ENCODE measurements at places on chromosomes 6 and 20. TPM values are rescaled to one million over a fixed set of nuclear protein-coding genes. Genes with fewer than 3 reads are reported as not detected.

GRCh38 chr6:73798592-73798991, 102.6 kb downstream of the CD109 start:
- no peak for DNase-seq

GRCh38 chr20:57682184-57683101, 27.4 kb downstream of the PMEPA1 start:
- DNase-seq = no peak

GRCh38 chr6:131739136-131739535, 28.3 kb upstream of the CTAGE9 start:
- DNase-seq = no peak

DNA sequence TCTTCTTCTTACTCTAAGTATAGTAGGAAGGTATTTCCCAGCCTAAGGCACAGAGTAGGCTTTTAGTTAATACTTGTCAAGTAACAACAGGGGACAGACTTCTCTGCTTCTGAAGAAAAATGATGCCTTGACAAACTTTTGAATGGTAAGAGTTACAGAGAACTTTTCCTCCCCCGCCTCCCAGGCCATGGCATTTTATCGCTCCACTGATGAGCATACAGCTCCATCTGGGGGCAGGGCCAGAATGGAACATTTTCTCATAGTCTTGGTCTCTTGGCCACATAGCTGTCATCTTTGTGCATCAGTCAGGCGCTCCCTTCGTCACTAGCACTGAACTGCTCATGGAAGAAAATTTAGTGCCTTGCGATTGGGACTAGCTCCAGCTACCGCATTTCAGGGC, 1066.8 kb upstream of the CITED2 start:
- no peak for DNase-seq

- DNase-seq = peak; percentile 30
These were observed 64.3 kb downstream of the ADTRP start for GRCh38 chr6:11714116-11714797.

GRCh38 chr6:17714879-17715851, 8.4 kb upstream of the NUP153 start:
- DNase-seq = no peak

DNA sequence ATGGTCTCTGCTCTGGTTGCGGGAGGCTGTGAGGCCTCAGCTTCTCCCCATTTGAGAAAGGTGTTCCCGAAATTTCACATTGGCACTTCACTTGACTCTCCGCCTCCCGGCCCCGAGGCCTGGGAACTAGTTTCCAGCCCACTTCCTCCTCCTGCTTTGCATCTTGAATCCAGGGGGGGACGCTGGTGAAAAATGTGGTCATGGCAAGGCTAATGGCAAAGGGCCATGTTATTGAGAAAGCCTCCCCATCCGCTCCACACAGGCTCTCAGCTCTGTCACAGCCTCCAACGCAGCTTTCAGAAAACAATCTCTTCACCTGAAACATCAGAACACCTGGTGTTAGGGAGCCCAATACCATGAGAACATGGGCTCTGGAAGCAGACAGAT, 5.6 kb downstream of the PLAGL2 start:
- DNase-seq = no peak

DNA sequence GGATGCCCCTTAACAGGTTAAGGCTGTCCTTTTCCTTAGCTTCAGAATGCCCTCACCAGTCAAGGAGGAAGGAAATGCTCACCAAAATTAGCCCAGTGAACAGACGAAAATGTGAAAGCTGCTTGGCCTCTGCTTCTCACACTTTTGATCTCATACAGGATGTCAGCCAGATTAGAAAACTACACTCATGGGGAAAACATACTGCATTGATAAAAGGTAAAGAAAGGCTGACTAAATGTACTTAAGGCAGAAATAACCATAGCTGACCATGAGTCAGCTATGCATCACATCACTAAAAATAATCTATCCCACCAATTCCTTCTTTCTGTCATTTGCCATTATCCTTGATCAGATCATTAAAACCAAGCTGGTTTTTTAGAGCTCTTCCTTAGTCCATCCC, 198.4 kb upstream of the TENT5A start:
- DNase-seq = no peak

DNA sequence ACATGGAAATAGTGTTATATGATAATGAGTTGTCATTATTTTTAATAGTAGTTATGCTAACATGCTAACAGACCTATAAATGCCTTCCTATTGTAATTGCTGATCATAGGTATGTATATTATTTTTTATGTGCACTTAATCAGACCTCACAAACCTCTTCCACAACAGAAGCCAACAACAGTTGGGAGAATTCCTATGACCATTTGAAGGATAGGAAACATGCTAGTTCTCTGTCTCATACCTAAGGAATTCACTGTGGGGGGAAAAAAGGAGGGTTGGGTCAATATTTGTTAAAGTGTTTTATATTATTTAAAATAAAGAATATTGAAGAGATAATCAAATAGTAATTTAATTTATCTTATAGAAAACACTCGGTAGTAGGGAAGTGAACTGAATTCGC, 990.9 kb downstream of the EPHA7 start:
- no peak for DNase-seq

- no peak for DNase-seq
These were observed 4.0 kb downstream of the ELMO2 start for GRCh38 chr20:46402331-46402811.

- DNase-seq = no peak
These were observed 114.8 kb downstream of the RTN4IP1 start for GRCh38 chr6:106514583-106514885.

DNA sequence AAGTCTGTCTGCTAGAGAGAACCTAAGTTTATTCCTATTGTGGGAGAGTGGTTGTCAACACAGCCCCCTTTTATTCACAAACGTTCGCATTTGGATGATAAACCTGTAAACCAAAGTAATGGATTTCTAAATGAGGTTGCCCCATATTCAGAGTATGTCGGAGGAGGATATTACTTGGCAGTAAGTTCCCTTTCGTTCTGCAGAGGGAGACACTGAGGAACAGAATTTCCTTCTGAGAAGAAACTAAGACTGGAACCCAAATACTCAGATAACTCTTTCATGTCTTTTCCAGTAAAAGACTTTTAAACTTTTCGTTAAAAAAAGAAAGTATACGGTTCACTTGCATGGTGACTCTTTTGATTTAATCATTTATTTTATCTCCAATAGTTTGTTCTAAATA, 754.6 kb upstream of the MMS22L start:
- DNase-seq = no peak

- DNase-seq = no peak
These were observed 44.6 kb upstream of the LRFN2 start for GRCh38 chr6:40631744-40632143.

GRCh38 chr6:5333658-5334057, 72.3 kb downstream of the FARS2 start:
- no peak for DNase-seq

DNA sequence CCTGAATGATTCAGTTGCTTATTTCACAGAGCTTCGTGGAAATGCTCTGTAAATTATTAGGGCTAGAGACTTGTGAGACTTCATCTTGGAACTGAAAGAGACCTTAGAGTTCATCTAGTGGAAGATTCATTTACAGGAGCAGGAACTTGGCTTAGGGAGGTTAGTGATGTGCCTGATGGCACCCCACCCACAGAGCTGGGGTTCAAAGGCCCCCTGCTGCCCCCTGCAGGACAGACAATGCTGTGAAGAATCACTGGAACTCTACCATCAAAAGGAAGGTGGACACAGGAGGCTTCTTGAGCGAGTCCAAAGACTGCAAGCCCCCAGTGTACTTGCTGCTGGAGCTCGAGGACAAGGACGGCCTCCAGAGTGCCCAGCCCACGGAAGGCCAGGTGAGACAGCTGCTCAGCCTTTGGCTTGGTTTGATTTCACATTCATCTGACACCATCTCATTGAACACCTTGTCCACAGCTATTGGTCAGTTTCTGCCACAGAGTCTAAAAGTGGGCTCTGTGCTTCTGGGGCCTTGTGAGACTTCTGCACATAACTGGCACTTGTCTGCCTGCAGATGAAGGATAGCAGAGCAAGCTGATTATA, 25.1 kb downstream of the MYBL2 start:
- peak; percentile 44 for DNase-seq

- DNase-seq = no peak
These were observed 34.2 kb upstream of the KCNK5 start for GRCh38 chr6:39263303-39264037.

DNA sequence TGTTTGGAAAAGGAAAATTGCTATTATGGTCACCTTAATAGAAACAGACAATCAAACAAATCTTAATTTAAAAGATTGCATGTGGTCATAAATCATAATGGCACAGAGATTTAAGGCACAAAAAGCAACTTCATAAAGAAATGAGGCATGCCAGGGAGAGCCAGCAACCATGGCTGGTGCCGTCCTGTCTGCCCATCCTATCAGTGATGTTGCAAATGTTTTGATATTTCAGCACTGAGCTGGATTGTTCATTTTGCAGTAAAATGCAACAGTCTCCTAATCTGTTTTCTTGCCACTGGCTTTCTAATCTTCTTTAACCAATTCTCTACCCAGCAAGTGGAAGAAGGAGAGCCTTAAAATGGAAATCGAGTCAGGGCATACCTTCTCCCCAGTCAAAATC, 249.8 kb downstream of the SAMD5 start:
- no peak for DNase-seq

GRCh38 chr20:17161673-17162481, 65.0 kb upstream of the PCSK2 start:
- no peak for DNase-seq

- peak; percentile 39 for DNase-seq
These were observed 50.5 kb upstream of the ENPP5 start for GRCh38 chr6:46221222-46221793.

- DNase-seq = no peak
These were observed 28.3 kb upstream of the CSNK2A1 start for GRCh38 chr20:571754-572441.

GRCh38 chr6:76003113-76003512, 69.3 kb downstream of the IMPG1 start:
- no peak for DNase-seq

ZSCAN16 gene
- total RNA-seq = 8.5 TPM

TMC2 gene
- not detected for total RNA-seq

ISM1 gene
- total RNA-seq = 0.66 TPM

BFSP1 gene
- total RNA-seq = 0.57 TPM

SCUBE3 gene
- total RNA-seq = 0.09 TPM

SLPI gene
- total RNA-seq = 28.0 TPM

PRR18 gene
- total RNA-seq = 0.05 TPM

HDGFL1 gene
- total RNA-seq = not detected

OR2B6 gene
- 0.19 TPM for total RNA-seq

RAET1L gene
- total RNA-seq = 0.28 TPM

DUSP22 gene
- total RNA-seq = 17.9 TPM

HIVEP2 gene
- total RNA-seq = 16.4 TPM

FAM83D gene
- total RNA-seq = 9.6 TPM

IPCEF1 gene
- total RNA-seq = 13.1 TPM

HRH3 gene
- not detected for total RNA-seq

CSTF1 gene
- total RNA-seq = 35.0 TPM

TRIM40 gene
- 0.09 TPM for total RNA-seq

DEFB124 gene
- not detected for total RNA-seq

TCP1 gene
- total RNA-seq = 168 TPM

SULF2 gene
- 9.3 TPM for total RNA-seq

Measured in thymus (tissue), 14 donors.